ENCODE measurements at places on chromosomes 12 and 14.

GRCh38 chr14:89221109-89221810 lies 195.8 kb downstream of the FOXN3 start:
- DNase-seq = no peak

DNA sequence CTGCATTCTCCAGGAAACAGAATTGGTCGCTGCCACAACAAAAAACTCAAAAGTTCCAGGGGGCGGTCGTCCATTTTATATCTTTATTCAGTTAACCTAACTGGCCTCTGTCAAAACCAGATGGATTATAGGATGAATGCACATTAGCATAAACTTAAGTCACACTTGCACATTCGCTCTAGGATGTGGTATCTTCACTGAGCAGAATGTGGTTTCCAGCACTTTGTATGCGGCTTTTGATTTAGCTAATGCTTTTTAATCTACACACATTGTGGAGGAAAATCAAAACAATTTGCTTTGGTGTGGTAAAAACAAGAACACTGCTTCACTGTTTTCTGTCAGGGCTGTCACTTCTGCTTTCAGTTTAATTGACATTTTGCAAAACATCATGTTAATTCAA lies 4.5 kb downstream of the TAS2R50 start:
- no peak for DNase-seq

DNA sequence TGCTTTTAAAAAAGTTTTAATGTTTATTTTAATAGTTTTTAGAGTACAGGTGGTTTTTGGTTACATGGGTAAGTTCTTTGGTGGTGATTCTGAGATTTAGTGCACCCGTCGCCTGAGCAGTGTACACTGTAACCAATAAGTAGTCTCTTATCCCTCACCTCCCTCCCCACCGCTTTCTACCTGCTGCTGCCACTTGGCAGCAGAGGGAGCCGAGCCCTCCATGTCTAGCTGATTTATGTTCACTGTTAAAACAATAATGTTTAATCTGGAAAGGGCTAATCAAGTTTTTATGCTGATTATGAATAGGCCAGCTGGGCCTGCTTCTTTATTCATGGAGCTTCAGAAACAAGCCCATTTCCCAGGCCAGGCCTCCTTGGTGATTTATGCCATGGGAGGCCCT lies 73.1 kb downstream of the ADCK1 start:
- DNase-seq = no peak

GRCh38 chr12:128708789-128709188 lies 115.0 kb downstream of the SLC15A4 start:
- DNase-seq = no peak

DNA sequence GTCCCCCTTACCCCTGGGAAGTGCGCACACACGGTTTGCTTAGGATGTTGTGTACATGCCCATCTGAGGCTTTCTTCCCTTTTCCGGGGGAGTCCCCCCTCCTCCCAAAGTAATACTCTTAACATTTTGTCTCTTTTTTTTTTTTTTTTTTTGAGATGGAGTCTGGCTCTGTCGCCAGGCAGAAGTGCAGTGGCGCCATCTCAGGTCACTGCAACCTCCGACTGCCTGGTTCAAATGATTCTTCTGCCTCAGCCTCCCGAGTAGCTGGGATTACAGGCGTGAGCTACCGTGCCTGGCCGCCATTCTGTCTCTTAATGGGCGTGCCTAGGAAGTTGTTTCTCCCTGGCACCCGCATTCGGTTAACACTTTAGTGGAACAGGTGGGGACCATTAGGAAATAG lies 4.5 kb upstream of the GMFB start:
- DNase-seq = no peak

GRCh38 chr14:99237288-99237687 lies 34.7 kb downstream of the BCL11B start:
- DNase-seq = no peak

DNA sequence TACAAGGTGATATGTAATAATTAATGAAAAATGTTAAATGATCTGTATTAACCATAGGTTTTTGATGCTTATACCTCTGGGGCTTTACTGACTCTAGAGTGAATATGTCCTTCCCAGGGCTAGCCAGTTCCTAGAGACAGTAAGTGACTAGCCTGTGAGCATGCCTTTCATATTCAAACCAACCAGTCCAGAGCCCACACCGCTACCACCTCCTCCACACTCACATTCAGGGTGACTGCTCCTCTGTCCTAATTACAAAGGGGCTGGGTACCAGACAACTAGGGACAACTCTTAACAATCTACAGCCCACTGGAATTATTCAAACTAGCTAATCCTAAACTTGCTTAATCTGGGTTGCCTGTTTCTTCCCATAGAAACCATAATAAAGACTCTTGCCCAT lies 49.0 kb downstream of the RALGAPA1 start:
- DNase-seq = no peak
